ENCODE measurements at places on chromosomes 1 and 21. TPM values are rescaled to one million over a fixed set of nuclear protein-coding genes. Genes with fewer than 3 reads are reported as not detected.

The ANKRD35 gene
- total RNA-seq: not detected

The TNFAIP8L2 gene
- total RNA-seq: not detected

The CLCNKB gene
- total RNA-seq: not detected

The MIA3 gene
- total RNA-seq: 24.0 TPM

The NUDT17 gene
- 6.0 TPM for total RNA-seq

The EIF2D gene
- 32.8 TPM for total RNA-seq

The AMY2A gene
- total RNA-seq: not detected

The TRIM63 gene
- not detected for total RNA-seq

The CATSPERE gene
- 0.05 TPM for total RNA-seq

The TNFRSF4 gene
- 0.13 TPM for total RNA-seq

The SERINC2 gene
- total RNA-seq: 28.4 TPM

The CRYBG2 gene
- 1.6 TPM for total RNA-seq

The FCRL1 gene
- not detected for total RNA-seq

The ALG14 gene
- 2.8 TPM for total RNA-seq

The GJA9 gene
- total RNA-seq: not detected

The GBP6 gene
- total RNA-seq: not detected

The NUP210L gene
- total RNA-seq: not detected

The CC2D1B gene
- total RNA-seq: 16.6 TPM

The CHIA gene
- total RNA-seq: not detected

The HSD11B1 gene
- total RNA-seq: not detected

The HAO2 gene
- total RNA-seq: not detected

The PTPRF gene
- 102 TPM for total RNA-seq

The SYCP1 gene
- total RNA-seq: not detected

The CHI3L2 gene
- total RNA-seq: 0.54 TPM

The MFSD2A gene
- total RNA-seq: 4.4 TPM

The FAM229A gene
- total RNA-seq: 2.9 TPM

The SELE gene
- total RNA-seq: not detected

The RPS6KA1 gene
- total RNA-seq: 15.0 TPM

The DNAI4 gene
- 1.0 TPM for total RNA-seq

The SLC44A3 gene
- 2.1 TPM for total RNA-seq

The APCS gene
- not detected for total RNA-seq

Measured in A549 treated with CpdA at 1 μM for 4 hours (cell line).